Esophagus squamous epithelium (tissue), 5 donors: ENCODE measurements at places on chromosomes 3 and 15.

DNA sequence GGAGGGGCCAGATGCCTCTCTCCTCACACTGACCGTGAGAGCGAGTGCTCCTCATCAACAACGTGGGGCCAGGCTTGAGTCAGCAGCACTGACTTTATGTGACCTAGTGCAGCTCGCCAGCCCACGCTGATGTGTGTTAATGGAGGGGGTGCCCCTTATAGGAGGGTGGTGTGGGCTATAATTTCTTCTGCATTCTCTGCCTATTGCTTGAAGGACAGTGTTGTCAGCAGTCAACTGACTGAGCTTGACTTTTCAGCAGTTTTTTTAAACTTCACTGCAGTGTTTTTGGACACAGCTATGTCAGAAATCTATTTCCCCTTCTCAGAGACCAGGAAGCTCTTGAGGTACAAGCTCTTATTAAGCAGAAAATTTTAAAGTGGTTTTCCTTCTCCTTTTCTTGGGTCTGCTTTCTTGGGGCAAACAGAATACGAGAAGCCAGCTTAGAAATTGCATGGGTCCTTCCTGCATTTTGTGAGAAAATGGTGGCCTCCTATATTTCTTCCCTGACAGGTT lies 304.8 kb upstream of the CTDSPL start:
- DNase-seq: no peak

DNA sequence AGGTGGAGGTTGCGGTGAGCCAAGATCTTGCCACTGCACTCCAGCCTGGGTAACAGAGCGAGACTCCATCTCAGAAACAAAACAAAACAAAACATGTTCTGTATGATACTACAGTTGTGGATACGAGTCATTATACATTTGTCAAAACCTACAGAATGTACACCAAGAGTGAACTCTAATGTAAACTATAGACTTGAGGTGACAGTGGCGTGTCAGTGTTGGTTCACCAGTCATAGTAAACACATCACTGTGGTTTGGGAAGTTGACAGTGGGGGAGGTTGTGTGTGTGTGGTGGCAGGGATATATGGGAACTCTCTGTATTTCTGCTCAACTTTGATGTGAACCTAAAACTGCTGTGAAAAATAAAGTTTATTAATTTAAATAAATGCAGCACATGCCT lies 33.0 kb upstream of the GNB5 start:
- no peak for DNase-seq

DNA sequence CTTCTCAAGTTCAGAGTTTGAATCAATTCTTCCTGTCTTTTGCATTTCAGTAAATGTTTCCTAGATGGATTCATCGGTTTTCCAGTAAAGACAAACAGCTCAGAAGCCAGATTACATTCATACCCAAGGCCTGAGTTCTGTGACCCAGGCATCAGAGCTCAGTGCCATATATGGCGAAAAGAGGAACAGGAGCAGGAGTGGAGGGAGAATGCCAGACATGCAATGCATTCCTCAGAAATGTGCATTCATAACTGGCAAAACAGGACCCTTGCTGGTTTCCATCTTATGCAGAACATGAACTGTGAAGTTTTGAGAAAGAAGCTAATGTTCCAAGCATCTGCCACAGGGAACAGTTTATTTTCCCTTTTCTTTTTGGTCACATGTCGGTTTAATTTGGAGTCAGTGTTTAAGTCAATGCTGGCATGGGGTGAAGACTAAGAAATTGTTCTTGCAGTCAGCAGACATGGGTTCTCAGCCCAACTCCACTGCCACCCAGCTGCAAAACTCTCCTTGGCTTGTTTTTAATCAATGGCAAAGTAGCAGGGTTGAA lies 116.5 kb downstream of the LPP start:
- no peak for DNase-seq

GRCh38 chr3:131231710-131232389 lies 149.7 kb upstream of the NUDT16 start:
- DNase-seq: no peak

DNA sequence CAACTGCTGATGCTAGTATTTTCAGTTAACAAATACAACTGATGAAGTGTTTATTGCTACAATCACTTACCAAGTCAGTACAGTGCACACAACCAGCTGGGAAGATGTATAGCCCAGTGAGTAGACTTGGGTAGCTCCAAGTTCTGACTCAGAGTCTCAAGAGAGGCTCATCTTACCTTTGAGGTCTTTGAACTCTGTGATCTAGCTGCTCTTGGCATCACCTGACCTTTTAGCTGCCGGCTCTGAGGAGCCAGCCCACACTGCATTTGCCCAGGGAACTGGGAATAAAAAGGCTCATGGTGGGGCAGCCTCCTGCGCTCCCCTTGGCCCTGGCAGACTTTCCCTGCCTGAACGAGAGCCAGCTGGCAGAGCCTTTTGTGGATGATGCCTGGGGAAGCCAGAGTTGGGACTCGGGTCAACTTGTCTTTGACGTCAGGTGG lies 82.6 kb downstream of the CEMIP start:
- no peak for DNase-seq

- no peak for DNase-seq
Measured at GRCh38 chr15:28079313-28079969, 19.7 kb downstream of the OCA2 start.

DNA sequence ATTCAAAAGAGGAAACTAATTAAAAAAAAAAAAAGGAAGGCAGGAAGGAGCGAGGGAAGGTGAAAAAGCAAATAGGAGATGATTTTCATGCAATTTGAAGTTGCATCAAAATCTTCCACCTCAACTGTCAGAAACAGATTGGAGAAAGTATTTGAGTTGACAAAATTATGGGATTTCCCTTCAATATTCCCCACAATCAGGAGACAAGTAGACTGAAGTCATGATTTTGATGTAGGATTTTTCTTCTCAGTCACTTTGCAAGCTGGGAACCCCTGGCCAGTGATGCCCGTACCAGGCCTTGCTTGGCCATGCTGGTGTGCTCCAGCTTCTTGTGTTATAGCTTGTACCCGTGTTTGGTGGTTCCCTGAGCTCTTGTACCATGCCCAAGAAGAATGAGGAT lies 854.5 kb upstream of the CFAP20DC start:
- DNase-seq: no peak

GRCh38 chr3:23648326-23648995 lies 157.3 kb upstream of the UBE2E1 start:
- no peak for DNase-seq

DNA sequence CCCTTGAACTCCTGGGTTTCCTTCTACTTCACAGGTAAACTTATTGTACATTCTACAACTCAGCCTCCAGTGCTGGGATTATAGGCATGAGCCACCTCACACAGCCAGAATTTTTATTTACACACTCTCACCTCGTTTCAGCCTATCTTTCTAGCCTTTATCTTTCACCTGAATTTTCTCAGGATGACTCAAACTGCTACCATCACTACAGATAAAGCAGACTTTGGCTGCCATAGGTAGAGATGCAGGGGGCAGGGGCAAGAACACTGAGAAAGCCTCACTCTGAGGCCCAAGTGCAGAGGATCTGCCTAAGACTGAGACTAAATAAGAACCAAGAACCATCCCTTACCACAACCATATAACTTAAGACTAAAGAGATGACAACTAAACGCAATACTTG lies 59.0 kb downstream of the ETFA start:
- no peak for DNase-seq

DNA sequence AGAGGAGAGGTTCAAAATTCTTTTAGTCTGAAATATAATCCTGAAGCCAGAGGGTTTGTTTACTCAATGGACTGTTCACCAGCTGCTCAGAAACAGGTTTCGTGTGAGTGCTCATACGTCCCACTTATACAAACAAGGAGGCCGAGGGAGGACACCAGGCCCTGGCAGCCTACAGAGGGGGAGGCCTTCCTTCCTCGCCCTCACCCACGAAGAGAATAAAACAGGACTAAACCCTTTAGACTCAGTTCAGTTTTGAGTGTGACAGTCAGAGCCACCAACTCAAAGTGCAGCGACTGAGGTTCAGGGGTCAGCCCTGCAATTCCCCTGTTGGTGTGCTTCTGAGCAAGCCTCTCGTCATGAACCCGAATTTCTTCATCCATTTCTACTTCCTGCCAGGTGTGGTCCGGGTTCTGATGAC lies 17.3 kb downstream of the FAM174B start:
- no peak for DNase-seq

DNA sequence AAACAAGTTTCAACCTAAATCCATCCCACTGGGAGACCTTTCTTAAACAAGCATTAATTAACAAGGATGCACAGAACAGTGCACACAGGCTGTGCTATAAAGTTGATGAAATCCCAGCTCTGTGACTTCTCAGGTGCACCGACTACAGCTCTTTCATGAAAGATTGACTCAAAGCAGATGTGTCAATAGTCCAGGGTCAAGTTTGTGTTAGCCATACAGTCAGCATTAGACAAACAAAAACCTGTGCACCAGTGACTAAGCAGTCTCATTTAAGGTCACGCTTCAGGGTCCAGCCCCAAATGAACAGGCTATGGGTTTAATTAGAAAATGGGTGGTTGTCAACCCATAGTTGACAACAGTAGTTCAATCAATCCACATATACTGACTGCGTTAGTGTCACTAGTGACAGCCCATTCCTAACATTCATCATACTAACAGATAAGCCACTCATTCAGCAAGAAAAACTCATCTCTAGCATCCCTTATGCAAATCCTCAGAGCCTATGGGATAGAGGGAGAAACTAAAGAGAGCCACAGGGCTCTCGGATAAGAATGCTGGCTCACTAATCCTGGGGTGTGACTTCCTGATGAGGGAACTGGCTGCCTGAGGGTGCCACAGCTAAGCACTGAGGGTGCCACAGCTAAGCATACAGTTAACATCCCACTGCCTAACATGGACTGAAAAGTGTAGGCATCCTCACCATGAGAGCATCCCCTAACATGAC lies 84.1 kb downstream of the WNT5A start:
- DNase-seq: no peak

DNA sequence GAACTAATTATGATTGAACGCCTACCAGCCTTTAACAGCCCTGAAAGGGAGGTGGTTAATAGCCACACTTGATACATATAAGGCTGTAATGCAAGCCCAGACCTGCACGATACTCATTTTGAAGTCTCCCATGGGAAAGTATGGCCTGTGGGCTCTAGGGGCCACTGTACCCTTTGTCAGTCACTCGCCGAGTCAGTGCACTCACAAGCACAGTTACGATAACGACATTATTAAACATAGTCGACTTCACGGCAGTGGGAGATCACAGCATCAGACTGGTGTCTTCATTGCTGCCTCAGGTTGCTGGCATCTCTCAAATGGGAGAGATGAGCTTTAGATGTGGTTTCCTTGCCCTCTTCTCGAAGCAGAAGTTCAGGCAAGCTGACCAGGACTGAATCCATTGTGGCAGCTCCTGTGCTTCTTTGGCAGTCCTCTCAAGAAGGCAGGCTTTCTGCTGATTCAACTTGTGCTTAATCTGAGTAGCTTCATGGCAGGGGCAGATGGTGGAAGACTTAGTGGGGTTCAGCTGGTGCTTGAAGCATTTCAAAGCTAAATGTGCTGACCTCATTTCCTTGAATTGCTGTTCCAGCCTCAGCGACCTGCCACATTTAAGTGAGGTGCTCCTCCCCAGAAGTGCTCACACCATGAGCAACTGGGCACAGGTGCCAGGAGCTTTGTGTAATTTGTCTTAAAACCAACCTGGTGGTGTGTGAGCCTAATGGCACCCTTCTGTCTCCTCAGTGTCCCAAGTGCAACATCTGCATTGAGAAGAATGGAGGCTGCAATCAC lies 15.8 kb upstream of the P4HTM start:
- DNase-seq: no peak

DNA sequence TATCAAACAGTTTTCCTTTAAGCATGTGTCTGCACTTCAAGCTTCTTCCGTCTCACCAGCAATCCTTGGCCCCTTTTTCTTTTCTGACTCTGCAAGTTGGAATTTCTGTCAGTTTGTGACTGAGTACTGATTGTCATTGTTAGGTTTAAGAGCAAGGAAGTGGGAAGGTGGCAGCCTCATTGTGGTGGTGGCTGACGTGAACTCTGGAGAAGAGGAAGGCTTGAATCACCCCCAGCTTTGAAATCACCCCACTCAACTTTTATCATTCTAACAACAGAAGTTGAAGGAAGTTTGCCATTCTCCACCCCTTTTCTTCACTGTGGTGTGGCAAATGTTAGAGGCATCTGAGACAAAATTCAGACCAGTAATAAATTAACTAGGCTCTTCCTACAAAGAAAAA lies 231.6 kb upstream of the AGTR1 start:
- DNase-seq: no peak

DNA sequence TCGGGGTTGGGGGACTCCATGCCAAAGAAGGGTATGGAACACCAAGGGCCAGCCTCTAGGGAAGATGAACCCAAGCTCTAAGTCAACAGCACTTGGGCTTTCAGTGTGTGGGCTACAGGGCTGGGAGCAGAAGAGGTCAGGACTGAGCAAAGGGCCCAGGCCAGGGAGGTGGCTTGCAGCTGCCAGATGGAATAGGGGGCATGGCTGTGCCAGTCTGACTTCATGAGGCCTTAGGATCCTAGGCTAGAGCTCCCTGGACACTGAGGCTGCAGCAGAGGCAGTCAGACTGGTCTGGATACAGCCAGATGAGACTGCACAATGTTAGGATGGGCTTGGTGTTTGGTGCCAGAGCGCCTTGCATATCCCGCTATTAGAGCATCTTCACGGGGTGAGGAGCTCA lies 3.8 kb downstream of the RASGRF1 start:
- DNase-seq: no peak

DNA sequence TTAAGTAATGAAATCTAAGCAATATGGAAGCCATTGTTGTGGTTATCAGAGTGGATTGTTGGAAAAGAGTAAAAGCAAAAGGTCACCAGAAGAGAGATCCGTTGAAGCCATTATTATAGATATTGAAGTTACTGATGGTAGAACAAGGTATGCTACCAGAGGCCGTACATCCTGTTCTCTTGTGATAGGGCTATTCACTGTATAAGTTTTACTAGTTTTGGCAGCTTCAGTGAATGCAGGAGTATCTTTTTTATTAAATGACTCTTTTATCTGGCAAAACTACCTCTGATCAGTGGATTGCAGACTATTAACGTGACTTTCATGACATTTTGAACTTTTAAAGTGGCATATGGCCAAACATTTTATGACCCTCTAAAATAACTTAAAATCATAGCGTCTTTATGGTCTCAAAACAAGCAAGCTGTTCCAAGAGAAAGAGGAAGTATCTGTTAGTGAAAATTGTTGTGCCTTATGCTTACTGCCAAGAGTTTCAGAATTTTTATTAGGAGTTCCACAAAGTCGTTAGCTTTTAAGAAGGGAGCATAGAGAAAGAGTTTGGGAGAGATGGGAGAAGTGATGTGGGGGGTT lies 102.9 kb downstream of the LRRC49 start:
- no peak for DNase-seq

- DNase-seq: no peak
Measured at GRCh38 chr3:175121225-175121624, 262.1 kb downstream of the NAALADL2 start.

GRCh38 chr3:186534113-186534669 lies 10.0 kb downstream of the CRYGS start:
- DNase-seq: no peak

DNA sequence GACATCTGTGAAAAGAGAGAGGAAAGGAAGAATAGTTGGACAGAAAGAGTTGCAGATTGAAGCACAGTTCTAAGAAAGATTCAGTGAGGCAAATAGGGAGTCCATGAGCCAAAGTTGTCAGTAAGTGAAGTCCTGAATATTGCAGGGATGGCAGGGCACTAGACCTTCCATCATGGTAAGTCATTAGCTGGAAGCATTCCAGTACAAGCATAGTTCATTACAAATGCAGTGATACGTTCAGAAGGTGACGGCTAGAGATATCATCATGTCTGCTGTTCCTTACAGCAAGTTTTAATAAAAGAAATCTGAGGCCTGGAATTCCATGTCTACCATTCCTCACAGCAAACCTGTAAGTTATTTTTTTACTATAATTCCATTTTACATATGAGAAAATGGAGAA lies 720.1 kb downstream of the GBE1 start:
- DNase-seq: no peak
